Upper lobe of right lung (tissue), 1 donor: ENCODE measurements at places on chromosomes 6 and 20. TPM values are rescaled to one million over a fixed set of nuclear protein-coding genes. Genes with fewer than 3 reads are reported as not detected.

The CDYL gene
- total RNA-seq = 40.8 TPM

DNA sequence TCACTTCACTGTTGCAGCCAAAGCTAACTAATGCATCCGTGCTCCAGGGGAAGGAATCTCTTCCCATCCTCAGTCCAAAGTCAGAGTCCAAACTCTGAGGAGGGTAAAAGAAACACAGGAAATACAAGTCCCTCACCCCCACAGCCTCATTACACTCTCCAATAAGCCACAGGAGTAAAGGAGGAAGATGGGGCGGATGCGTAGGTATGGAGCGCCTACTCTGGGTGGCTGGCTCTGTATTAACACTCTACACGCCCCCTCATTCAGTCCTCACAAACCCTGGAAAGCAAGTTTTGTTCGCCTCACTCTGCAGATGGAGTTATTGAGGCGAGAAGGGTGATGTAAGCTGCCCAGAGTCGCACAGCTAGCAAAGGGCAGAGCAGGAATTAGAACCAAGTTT, 242.9 kb downstream of the NRN1 start:
- DNase-seq = no peak

DNA sequence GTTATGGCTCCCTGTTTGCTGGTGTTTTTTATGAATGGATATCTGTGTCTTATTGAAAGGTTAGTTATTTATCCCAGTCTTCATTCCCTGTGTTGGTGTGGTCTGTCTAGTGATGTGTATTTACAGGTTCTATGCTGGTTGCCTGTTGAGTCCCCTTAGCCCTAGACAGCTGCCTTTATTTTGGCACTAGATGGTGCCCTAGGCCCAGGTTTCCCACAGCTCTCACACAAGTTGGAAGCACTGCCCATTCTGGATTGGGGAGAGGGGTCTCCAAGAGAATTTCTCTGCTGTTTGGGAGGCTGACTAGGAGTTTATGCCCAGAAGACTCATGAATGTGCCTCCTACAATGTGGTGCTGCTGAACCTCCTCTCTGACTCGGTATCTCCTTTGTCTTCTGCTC, 12.4 kb downstream of the GRM1 start:
- DNase-seq = no peak

The DACT2 gene
- 2.5 TPM for total RNA-seq

The SIRPD gene
- 0.78 TPM for total RNA-seq
